Common myeloid progenitor, CD34-positive (primary cell): ENCODE measurements at places on chromosomes 1 and 21.
A peak's percentile ranks its signal among the peaks of the same experiment; 100 is the strongest.

DNA sequence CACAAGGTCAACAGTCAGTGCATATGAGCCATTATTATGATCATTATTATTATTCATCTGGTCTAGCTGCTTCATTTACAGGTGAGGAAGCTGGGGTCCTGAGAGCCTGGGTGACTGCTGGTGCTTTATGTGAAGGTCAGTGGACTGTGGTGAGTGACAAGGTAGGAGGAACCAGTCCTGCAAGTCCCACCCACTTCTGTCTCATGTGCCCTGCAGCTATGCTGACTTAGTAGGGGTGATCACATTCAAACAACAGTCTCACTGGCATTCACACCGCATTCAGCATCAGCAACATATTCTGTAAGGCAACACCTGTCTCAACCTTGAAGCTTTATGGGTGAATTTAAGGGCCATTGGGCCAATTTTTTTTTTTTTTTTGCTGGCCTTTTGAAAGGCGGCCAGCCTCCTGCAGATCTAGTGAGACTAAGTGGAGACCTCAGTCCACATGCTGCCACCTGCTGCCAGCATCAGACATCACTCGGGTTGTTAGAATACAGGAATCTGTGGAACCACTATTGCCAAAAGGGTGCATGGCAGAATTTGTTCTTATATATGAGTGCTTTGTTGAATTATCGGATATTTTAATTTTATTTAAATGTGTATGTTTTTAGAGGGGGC lies 59.9 kb upstream of the CACNA1E start:
- H3K27me3 ChIP-seq, result peaks cover 11% of the 10 kb centered on the region
- no peak overlapping the region for H3K27ac ChIP-seq
- H3K4me1 ChIP-seq, result no peaks in the 10 kb centered on the region

GRCh38 chr1:212125654-212126053 lies 90.1 kb downstream of the DTL start:
- peaks cover 2% of the 10 kb centered on the region for H3K36me3 ChIP-seq
- no peak overlapping the region for H3K27ac ChIP-seq
- no peak overlapping the region for H3K4me3 ChIP-seq
- H3K27me3 ChIP-seq, result no peaks in the 10 kb centered on the region
- DNase-seq, result peak; percentile 12

DNA sequence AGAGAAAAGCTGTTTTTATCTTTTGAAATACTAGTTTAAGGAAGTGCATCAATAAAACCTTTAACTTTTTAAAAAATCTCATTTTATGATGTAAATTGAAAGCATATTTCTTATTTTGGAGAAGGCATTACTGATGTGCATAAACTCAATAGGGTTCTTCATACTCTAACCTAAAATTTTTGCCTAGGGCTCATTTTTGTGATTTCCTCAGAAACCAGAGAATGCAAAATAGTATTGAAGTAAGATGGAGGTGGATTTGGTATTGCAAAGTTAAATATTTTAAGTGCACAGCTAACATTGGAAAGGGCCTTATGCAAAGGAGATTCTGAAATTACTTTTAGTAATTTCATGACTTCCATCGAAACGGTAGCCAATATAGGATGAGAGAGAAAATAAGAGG lies 101.9 kb downstream of the PTGER3 start:
- H3K27ac ChIP-seq, result no peak overlapping the region
- H3K27me3 ChIP-seq, result no peaks in the 10 kb centered on the region
- no peaks in the 10 kb centered on the region for H3K4me1 ChIP-seq
- DNase-seq, result no peak

GRCh38 chr1:11594625-11595024 lies 59.6 kb downstream of the FBXO2 start:
- no peak overlapping the region for H3K4me3 ChIP-seq
- no peak for DNase-seq
- no peaks in the 10 kb centered on the region for H3K36me3 ChIP-seq
- no peaks in the 10 kb centered on the region for H3K27me3 ChIP-seq
- no peaks in the 10 kb centered on the region for H3K4me1 ChIP-seq

GRCh38 chr1:29556657-29557056 lies 320.3 kb downstream of the PTPRU start:
- peaks cover 22% of the 10 kb centered on the region for H3K4me1 ChIP-seq
- H3K4me3 ChIP-seq, result no peak overlapping the region
- DNase-seq, result no peak
- H3K36me3 ChIP-seq, result no peaks in the 10 kb centered on the region
- H3K27me3 ChIP-seq, result no peaks in the 10 kb centered on the region
- H3K27ac ChIP-seq, result no peak overlapping the region

GRCh38 chr1:230145953-230146476 lies 79.0 kb downstream of the GALNT2 start:
- H3K4me1 ChIP-seq, result peaks cover 87% of the 10 kb centered on the region
- DNase-seq, result peak; percentile 78
- peak overlapping the region; percentile 46 for H3K27ac ChIP-seq

GRCh38 chr1:234661317-234661928 lies 51.4 kb upstream of the IRF2BP2 start:
- H3K27ac ChIP-seq, result no peak overlapping the region
- no peaks in the 10 kb centered on the region for H3K4me1 ChIP-seq
- H3K4me3 ChIP-seq, result no peak overlapping the region
- no peaks in the 10 kb centered on the region for H3K36me3 ChIP-seq

DNA sequence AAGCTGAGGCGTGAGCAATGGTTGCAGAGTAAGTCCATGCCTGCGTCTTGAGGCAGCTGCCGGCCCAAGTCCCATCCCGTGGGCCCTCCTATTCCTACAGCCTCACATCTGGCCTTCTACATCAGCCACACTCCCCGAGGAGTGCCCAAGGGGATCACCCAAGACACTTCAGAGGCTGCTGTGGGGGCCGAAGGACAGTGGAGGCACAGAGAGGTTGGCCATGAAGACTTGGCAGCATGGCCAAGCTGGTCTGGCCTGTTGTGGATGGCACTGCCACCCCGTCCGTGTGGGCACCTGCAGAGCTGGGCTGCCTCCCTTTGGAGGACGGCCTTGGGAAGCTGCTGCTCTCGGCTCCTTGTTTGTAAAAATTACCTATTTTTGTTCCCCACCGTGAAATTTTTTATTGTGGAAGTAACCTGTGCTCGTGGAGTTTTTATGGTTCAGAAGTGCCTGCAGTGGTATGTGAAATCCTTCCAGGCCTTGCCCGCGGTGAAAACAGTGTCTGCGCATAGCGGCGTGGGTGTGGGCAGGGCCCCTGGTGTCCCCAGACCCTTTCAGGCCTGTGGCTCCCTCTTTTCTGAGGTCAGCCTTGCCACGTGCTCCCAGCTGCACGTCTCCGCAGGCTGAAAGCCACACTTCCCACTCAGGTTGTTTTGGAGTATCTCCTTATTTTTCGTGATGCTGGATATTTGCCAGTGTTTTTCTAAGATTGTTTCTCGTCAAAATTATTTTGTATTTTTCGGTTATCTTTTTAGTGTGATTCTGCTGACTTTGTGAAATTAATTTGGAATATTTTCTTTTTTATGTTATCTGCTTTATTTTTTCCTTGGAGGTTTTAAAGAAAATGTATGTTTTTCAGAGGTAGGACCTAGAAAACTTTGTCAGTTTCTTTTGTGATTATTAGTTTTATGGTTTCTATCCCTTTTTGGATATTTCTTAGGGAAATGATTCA lies 20.6 kb downstream of the SLX9 start:
- H3K36me3 ChIP-seq, result peaks cover 77% of the 10 kb centered on the region
- DNase-seq, result no peak
- peaks cover 7% of the 10 kb centered on the region for H3K4me1 ChIP-seq
- H3K4me3 ChIP-seq, result no peak overlapping the region
- H3K27me3 ChIP-seq, result no peaks in the 10 kb centered on the region

GRCh38 chr21:43867948-43868347 lies 2.9 kb downstream of the AGPAT3 start:
- H3K27ac ChIP-seq, result no peak overlapping the region
- no peaks in the 10 kb centered on the region for H3K27me3 ChIP-seq
- DNase-seq, result no peak
- H3K4me1 ChIP-seq, result peaks cover 15% of the 10 kb centered on the region

DNA sequence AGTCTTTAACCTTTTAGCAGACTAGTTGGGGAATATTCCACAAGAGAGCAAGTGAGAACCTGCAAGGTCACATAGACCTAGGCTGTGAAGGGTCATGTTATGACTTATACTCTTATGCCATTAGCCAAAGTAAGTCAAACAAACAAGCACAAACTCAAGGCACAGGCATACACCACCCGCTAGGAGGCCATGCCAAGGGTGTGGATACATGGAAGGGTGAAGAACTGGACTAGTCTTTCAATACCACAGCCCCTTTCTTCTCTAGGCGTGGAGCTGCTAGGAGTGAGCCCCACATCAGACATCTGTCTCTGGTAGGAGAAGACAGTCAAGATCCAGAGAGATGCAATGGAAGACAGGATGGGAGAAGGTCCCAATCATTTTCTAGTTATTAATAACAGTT lies 68.6 kb downstream of the BACH1 start:
- no peak overlapping the region for H3K4me3 ChIP-seq
- no peak for DNase-seq
- H3K27me3 ChIP-seq, result no peaks in the 10 kb centered on the region

DNA sequence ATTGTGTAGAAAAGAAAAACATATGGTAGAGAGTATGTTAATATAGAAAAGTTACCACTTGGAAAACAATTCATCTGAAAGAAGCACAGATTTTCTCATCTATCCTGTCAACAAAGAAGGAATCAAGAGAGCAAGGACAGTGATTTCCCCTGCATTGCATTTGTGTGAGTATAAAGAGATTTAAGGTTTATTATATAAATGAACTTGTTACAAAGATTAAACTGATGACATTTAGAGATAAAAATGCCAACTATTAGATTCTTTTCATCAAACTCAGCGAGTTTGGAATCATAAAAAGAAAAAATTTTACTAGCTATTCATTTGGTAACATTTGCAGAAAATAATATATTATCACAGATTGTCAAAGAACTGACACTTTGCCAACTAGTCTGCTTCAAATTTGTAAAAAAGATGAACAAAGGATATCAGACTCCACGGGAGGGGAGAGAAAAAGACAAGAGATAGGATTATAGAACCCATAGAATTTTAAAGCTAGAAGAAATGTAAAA lies at the start of gene RGS21:
RGS21 (plus strand) TSS at position 51 of the 509 bp plus-strand sequence. CDS start 26,045 bp downstream, outside the sequence.
- H3K36me3 ChIP-seq, result no peaks in the 10 kb centered on the region
- DNase-seq, result no peak
- no peak within 1 kb of the TSS for H3K27ac ChIP-seq
- no peaks in the 10 kb centered on the region for H3K27me3 ChIP-seq

GRCh38 chr1:72284084-72284347 lies 1.7 kb upstream of the NEGR1 start:
- peaks cover 9% of the 10 kb centered on the region for H3K4me1 ChIP-seq
- peak overlapping the region; percentile 86 for H3K27ac ChIP-seq
- no peak for DNase-seq

GRCh38 chr1:4110888-4111287 lies 210.8 kb upstream of the C1orf174 start:
- no peak for DNase-seq
- H3K27ac ChIP-seq, result no peak overlapping the region
- H3K4me1 ChIP-seq, result no peaks in the 10 kb centered on the region
- peaks cover 5% of the 10 kb centered on the region for H3K27me3 ChIP-seq

- H3K36me3 ChIP-seq, result no peaks in the 10 kb centered on the region
- H3K4me3 ChIP-seq, result no peak overlapping the region
- no peaks in the 10 kb centered on the region for H3K4me1 ChIP-seq
Measured at GRCh38 chr1:4690951-4691675, 36.7 kb downstream of the AJAP1 start.

DNA sequence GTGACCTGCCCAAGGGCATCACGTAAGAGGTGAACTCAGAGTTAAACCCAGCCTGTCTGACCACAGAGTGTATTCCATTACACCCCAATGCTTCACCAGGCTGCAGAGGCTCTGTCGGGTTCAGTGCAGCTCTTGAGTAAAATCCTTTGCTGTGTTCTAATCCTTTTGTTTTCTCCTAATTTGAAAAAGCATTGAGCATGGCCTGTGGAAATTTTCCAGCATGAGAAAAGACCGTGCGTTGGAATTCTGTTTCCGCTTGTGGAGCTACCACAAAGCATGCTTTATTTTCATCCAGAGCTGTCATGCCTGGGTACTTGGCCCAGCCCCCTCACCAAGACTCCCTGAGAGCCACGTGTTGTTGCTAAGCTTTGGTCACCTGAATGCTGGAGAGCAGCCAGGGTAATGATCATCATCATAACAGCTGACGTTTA lies 317.6 kb downstream of the PRDM2 start:
- no peaks in the 10 kb centered on the region for H3K4me1 ChIP-seq
- no peak overlapping the region for H3K27ac ChIP-seq
- DNase-seq, result no peak
- no peaks in the 10 kb centered on the region for H3K36me3 ChIP-seq

DNA sequence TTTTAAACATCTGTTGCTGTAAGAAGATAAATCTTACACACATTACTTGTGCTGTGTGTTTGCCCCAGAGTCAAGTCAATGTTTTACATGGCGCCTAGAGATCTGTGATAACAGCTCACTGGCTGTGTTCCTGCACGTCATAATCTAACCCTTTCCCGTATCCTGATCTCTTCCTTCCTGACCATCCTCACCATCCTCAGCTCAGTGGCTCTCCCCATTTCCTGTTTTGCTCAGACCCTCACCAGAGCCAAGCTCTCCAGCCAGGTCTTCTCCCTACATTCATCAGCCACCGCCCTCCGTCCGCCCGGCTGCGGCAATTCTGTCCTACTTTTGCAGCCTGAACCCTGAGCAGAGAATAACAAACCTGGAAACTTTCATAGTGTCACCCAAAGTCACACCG lies 824.7 kb downstream of the USP25 start:
- H3K27me3 ChIP-seq, result no peaks in the 10 kb centered on the region
- DNase-seq, result no peak
- H3K36me3 ChIP-seq, result no peaks in the 10 kb centered on the region
- no peak overlapping the region for H3K27ac ChIP-seq

DNA sequence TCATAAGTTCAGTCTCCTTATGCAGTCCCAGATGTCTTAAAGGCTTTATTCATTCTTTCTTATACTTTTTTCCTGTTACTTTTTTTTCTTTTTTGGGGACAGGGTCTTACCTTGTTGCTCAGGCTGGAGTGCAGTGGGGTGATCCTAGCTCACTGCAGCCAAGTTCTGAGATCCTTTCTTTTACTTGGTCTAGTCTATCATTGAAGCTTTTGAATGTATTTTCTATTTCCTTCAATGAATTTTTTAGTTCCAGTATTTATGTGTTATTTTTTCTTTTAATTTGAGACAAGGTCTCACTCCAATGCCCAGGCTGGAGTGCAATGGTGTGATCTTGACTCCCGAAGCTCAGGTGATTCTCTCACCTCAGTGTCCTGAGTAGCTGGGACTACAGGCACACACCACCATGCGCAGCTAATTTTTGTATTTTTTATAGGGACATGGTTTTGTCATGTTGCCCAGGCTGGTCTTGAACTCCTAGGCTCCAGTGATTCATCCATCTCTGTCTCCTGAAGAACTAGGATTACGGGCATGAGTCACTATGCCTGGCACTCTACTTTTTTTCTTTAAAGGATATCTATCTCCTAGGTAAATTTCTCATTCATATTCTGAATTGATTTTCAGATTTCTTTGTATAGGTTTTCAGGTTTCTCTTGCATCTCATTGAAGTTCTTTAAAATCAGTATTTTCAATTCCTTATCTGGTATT lies 26.1 kb upstream of the GTF2B start:
- H3K4me3 ChIP-seq, result no peak overlapping the region
- H3K4me1 ChIP-seq, result no peaks in the 10 kb centered on the region
- peaks cover 39% of the 10 kb centered on the region for H3K36me3 ChIP-seq
- DNase-seq, result peak; percentile 6
- no peaks in the 10 kb centered on the region for H3K27me3 ChIP-seq

- no peaks in the 10 kb centered on the region for H3K36me3 ChIP-seq
- H3K27ac ChIP-seq, result no peak overlapping the region
- no peak overlapping the region for H3K4me3 ChIP-seq
- no peaks in the 10 kb centered on the region for H3K4me1 ChIP-seq
- no peak for DNase-seq
Measured at GRCh38 chr1:157034137-157034800, 11.3 kb downstream of the ARHGEF11 start.

- H3K36me3 ChIP-seq, result no peaks in the 10 kb centered on the region
- no peak overlapping the region for H3K4me3 ChIP-seq
- H3K27me3 ChIP-seq, result no peaks in the 10 kb centered on the region
- H3K4me1 ChIP-seq, result no peaks in the 10 kb centered on the region
Measured at GRCh38 chr1:185426848-185427247, 109.8 kb upstream of the IVNS1ABP start.
